ENCODE measurements at places on chromosomes 6 and 20.

DNA sequence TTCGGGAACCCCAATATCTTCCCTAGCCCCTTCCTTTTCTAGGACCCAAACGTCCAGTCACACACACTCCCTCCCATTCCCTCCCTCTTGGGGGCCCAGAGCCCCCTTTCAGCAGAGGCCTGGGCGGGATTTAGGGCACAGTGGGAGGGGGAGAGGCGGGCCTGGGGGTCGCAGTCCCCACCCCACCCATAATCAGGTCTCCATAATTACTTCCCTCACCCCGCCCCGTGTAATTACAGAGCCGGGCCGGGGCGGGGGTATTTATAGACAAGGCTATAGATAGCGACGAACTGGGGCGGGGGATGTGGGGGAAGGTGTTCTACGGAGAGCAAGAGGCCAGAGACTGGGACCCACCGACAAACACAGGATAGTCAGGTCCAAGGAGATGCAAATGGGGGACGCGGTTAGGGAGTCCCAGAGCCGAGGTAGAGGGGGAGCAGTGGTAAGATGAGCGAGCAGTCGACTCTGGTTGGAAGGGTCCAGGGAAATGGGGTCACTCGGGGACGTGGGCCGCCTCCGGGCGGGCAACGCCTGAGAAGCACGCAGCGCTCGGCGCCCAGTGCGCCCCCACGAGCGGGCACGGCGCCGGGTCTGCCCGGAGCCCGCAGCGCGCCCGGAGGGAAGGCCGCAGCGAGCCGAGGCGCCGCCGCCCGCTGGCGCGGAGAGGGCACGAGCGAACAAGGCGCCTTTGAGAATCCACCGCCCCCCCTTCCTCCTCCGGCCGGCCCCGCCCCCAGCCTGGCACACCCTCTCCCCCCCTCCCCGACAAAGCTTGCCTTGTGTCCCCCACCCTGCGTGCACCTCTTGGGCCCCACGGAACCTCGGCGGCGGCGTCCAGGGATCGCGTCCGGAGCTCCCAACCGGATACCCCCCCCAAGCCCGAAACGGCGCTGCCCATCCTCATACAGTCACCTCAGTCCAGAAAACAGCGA, 670 bp upstream of the COL11A2 start:
- DNase-seq: no peak

- DNase-seq: no peak
Measured at GRCh38 chr20:44288252-44288651, 22.8 kb downstream of the FITM2 start.

DNA sequence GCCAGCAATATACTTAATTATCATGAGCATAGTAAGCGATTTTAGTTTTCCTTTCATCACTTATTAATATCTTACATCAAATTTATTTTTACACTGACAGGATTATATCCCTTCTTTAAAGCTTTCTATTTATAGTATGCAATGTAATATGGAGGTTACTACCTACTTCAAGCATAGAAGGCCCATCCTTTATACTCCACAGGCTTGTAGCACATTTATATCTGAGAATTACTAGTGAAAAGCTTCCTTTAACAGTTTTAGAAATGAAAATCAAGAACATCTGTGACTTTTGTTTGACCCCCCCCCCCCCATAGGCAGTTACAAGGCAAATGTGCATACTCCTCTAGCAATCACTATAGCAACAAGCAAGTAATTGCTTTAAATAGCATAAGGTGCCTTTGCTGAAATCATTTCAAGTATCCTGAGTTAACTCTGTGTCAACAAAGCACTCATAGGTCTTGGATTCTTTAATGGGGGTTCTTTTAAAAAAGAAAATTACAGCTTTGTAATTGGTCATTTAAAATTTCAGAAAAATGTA, 917.7 kb downstream of the PHF3 start:
- no peak for DNase-seq

GRCh38 chr6:168277274-168277669, 42.3 kb downstream of the DACT2 start:
- no peak for DNase-seq

Measured in skeletal muscle cell (primary cell).